ENCODE measurements at places on chromosomes 11 and 22.

- no peak for DNase-seq
Measured at GRCh38 chr11:75801362-75802020, 13.5 kb upstream of the UVRAG start.

GRCh38 chr11:40215556-40215955 lies 1243.9 kb downstream of the LRRC4C start:
- no peak for DNase-seq

- DNase-seq, result no peak
Measured at GRCh38 chr22:49997932-49998717, 14.4 kb downstream of the IL17REL start.

- no peak for DNase-seq
Measured at GRCh38 chr11:2573240-2574042, 126.4 kb downstream of the KCNQ1OT1 start.

DNA sequence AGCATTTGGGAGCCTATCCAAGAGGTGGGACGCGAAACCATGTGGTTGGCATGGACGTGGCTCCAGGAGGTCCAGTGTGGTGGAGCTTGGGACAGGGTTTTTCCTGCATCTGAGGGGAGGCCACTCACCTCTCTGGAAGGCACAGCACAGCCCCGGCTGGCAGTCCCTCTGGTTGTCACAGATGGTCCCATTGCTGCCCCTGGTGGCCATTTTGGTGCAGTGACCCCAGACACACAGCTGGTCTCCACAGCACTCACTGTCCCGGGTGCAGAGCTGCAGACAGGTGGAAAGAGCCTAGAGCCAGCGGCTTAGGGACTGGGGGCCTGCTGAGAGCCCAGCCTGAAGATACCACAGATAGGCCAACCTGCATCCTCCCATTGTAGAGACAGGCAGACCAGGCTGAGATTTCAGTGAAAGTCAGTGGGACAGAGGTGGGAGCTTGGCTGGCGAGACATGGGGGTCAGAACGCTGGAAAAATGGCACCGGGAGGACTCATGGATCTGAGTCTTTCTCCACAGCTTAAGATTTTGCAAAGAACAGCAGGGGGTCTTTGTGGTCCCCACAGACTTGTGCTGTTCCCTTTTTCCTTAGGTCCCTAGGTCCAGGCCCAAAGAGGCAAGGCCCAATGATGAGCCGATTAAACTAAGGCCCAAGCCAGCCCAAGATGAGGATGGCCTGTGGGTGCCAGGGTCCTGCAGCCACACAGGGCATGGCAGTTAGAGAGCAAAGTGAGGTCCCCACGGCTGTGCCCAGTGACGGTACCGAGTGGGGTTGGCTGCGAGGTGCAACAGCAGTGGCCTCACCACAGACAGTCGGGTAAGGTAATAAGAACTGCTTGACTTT lies 41.4 kb downstream of the DKK3 start:
- DNase-seq, result peak; percentile 68

- DNase-seq, result no peak
Measured at GRCh38 chr11:100734743-100735527, 47.8 kb downstream of the ARHGAP42 start.

GRCh38 chr11:2461956-2462542 lies 17.2 kb downstream of the KCNQ1 start:
- DNase-seq, result no peak

DNA sequence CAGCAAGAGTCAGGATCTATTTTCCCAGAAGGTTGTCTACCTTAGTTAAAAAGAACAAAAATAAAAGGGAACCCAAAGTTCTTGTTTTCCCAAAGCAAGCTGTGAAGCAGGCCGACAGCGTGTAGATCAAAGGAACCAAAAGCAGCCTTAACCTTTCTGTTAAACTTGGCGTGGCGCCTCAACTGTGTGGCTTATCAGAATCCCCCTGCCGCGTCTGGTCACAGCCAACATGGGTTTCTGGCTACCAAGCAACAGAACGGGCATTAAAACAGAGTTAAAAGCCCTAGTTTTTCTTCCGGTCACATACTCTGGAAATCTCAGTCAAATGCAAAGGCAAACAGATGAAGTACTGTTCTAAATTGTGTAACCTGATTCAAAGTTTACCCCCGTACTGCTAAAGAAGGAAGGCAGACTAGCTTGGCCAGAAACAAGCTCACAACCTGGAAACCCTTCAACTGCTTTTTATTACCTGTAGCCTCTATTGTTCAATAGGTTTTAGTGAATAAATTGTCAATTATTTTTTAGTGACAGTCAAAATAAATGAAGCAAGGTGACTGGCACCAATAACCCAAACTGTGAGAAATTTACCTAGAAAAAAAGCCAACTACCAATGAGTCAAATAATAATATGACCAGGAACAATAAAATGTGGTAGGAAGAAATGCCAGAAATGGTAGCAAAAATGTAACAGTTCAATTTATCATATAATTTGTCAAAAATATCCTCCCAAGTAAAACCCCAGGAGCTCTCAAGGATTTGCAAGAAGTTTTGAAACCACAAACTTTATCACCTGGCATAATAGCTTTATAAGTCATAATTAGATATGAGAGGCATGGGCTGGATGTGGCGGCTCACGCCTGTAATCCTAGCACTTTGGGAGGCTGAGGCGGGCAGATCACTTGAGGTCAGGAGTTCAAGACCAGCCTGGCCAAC lies 21.4 kb downstream of the CHKA start:
- peak; percentile 16 for DNase-seq

DNA sequence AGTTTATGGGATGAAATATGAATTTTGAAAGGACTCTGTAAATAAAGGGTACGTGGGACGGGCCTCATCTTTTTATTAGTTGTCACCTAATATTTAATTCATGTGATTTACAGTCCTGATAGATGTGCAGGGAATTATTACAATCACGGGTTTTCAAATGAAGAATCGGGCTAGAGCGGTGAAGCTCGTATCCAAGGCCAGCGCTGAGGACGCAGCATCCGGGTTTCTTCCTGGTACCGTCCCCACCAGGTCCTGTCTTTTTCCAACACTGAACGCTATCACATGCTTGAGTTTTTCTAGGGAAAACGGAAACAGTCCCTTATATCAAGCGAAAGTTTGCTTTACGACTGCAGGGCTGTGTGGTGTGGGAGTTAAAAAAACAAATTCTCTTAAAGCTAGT lies 787 bp downstream of the SMDT1 start:
- no peak for DNase-seq

DNA sequence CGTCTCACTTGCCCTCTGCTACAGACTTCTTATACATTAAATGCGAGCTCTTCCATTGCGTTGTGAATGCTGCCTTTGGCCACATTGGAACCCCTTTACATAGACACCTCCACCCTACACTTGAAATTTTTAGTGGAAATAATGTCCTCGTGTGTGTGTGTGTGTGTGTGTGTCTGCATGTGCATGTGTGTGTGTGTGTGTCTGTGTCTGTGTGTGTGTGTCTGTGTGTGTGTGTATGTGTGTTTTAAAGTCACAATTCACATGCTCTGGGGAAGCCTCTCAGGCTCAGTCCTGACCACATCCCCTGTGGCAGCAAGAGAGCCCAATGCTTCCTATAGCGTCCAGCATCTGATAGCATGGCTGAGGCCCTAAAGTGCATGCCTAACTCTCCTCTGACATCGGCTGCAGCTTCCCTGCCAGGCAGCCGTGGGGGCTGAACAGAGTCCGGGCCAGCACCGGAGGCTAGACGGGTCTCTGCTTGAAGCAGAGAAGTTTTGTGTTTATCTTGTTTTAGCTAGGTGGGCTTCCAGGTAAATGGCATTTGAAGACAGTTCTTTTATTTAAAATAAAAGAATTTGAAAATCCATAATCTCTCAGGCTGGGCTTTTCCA lies 64.5 kb upstream of the EMID1 start:
- no peak for DNase-seq

GRCh38 chr11:108398439-108398838 lies 68.9 kb downstream of the C11orf65 start:
- DNase-seq, result no peak

DNA sequence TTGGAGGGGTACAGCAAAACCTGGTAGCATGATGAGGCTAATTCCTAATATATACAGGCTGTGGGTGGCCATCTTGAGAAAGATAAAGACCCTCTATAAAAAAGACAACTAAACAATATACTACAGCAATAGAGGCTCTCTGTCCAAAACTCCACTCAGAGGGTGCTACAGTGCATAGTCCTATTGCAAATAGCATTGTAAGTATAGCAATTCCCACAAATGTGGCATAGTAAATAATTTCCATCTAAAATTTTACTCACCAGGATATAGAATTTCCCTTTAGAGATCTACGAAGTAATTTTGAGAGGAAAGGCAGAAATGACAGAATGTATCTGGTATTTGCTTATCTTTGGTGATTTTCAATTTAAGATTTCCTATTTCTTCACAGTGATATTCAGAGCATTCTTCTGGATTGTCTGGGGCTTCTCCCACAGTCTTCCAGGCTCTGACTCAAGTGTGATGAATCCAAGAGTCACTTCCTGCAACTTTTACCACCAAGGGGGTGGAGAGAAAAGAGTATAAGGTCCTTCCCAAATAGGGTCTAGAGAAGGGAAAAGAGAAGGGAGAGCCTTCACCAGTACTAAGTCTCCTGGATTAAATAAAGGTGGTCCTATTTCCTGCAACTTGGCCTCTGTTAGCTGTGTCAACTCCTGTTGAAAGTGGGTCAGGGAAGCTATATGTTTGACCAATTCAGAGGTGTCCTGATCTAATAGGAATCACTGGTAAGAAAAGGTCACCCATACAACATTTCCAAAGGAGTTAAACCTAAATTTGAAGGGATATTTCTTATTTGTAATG lies 1054.7 kb upstream of the CNTN5 start:
- no peak for DNase-seq

- no peak for DNase-seq
Measured at GRCh38 chr11:69949327-69949726, 128.8 kb upstream of the ANO1 start.

DNA sequence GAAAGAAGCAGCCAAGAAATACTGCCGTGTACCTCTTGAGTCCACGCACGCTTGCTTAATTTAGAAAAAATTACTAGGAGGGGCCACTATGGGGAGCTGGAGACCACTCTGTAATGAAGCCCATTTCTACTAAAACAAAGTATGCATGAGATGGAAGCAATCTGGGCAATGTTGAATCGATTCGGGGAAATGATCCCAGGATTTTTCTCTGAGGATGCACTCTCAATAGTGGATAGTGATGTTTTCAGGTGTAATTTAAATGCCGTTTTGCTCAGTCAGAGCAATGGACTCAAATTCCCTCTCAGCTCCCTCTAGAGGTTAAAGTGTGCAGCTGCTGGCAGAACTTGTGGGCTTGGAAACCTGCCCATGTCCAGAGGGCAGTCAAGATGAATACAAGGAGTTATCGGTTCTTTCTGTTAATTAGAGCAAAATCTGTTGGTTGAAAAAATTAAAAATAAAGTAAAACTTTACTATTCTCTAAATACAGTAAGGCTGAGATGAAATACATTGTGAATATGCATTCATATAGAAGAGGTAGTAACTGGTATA lies 64.1 kb downstream of the ME3 start:
- DNase-seq, result peak; percentile 30

- no peak for DNase-seq
Measured at GRCh38 chr11:47387944-47388696, 9.8 kb upstream of the SPI1 start.

- peak; percentile 42 for DNase-seq
Measured at GRCh38 chr11:2444821-2445745, at the start of gene KCNQ1. Gene KCNQ1 (plus strand): TSS chr11:2445008. CDS start chr11:2445099, 91 bp downstream.

GRCh38 chr11:46607516-46607915 lies 9.5 kb downstream of the HARBI1 start:
- no peak for DNase-seq

- DNase-seq, result no peak
Measured at GRCh38 chr22:47561115-47561675, 798.7 kb downstream of the TBC1D22A start.

DNA sequence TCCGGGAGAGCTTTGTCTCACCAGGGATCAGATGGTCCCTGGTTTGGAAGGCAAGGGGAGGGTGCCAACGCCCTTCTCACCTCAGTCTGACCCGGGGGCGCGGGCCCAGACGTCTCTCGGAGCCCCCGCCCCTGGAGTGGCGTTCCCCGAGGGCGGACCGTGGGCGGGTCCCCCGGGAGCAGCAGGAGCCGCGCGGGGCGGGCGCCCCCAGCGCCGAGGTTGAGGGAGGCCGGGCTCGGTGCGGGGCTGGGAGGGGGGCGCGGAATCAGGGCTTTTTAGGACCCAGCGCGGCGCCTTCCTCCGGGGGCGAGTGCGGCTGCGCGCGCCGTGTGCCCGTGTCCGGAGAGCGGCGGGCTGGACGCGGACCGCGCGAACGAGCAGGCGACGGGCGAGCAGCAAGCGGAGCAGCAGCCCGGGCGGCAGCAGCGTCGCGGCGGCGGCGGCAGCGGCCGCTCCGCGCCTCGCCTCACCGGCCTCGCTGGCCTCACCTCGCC lies at the start of gene KCNC1:
Gene KCNC1 (plus strand): TSS at position 364 of the 494 bp plus-strand sequence. CDS start 1,222 bp downstream, outside the sequence.
- no peak for DNase-seq

DNA sequence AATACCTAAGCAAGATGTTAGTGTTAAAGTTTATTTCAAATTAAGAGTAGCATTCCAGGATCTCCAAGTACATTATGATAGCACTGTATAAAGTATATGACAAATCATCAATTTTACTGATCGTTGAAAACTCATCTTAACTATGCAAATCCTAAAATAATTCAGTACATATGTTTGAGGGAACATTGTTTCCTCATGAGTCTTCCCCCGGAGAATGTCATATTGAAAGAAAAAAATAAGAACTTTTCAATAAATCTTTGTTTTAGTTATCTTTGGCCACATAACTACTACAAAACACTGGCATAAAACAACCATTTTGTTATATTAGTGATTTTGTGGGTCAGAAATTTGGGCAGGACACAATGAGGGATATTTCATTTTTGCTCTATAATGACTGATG lies 135.4 kb downstream of the METTL15 start:
- no peak for DNase-seq

- DNase-seq, result no peak
Measured at GRCh38 chr11:24965748-24966147, 468.9 kb downstream of the LUZP2 start.

- no peak for DNase-seq
Measured at GRCh38 chr22:30310881-30311771, 15.6 kb downstream of the TBC1D10A start.

- DNase-seq, result no peak
Measured at GRCh38 chr22:43487311-43488030, 75.7 kb downstream of the MPPED1 start.

- no peak for DNase-seq
Measured at GRCh38 chr11:96162816-96163499, 180.0 kb downstream of the MAML2 start.

GRCh38 chr22:17921871-17922821 lies 102.2 kb downstream of the MICAL3 start:
- DNase-seq, result no peak
